ENCODE measurements at places on chromosomes 2 and 18.

- no peak for DNase-seq
Observed at GRCh38 chr18:24400587-24400986, 3.0 kb upstream of the OSBPL1A start.

DNA sequence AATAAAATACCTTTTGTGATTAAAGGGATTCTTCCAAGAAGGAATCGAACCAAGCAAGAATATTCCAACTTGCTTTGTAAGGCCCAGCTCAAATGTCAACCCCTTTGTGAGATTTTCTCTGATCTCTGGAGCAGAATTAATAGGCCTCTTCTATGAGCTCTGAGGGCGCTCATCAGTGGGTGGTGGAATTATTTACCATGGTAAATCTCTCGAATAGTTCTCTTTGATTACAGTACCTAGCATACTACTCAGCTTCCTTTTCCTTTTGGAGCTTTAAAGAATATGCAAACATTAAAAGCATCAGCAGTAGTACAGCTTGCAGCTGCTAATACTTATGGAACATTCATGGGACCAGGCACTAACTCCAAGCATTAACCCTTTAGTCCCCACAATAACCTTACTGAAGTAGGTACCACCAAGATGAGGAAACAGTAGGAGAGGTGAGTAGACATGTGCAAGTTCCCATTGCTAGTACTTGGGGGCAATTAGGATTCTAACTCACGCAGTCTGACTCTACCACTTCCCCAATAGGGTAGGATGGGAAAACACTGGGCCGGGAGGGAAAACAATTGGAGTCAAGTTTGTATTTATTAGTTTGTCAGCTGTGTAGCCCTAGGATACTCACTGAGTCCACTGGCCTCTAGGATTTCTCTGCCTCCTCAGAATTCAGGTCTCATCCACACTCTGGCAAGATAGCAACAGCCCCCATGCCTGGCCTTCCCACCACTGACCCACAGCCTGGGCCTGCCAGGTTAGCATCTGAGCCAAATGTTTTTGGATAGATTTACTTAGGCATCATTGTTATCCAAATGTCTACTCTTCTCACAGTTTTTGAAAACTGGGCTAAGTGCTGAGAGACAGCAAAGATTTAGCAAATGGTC, 21.7 kb downstream of the ADD2 start:
- no peak for DNase-seq

GRCh38 chr2:30232801-30233130, 1.4 kb downstream of the LBH start:
- no peak for DNase-seq

DNA sequence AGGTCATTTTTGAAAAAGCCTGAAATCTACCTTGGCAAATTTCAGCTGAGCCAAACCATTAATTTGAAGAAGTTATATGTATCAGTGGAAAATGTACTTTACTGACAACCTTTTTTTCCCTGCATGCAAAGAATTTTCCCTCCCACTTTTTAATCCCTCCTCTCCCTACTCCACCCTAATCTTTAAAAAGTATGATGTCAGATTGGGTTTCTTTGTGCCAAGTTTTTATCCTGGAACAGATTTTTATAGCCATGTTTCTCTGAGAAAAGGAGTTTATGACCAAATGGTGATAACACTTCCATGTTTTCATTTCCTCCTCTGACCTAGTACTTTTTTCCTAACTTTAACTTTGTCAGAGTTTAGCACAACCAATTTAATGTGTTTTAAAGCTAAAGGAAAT, 250.3 kb upstream of the FOSL2 start:
- DNase-seq, result no peak

DNA sequence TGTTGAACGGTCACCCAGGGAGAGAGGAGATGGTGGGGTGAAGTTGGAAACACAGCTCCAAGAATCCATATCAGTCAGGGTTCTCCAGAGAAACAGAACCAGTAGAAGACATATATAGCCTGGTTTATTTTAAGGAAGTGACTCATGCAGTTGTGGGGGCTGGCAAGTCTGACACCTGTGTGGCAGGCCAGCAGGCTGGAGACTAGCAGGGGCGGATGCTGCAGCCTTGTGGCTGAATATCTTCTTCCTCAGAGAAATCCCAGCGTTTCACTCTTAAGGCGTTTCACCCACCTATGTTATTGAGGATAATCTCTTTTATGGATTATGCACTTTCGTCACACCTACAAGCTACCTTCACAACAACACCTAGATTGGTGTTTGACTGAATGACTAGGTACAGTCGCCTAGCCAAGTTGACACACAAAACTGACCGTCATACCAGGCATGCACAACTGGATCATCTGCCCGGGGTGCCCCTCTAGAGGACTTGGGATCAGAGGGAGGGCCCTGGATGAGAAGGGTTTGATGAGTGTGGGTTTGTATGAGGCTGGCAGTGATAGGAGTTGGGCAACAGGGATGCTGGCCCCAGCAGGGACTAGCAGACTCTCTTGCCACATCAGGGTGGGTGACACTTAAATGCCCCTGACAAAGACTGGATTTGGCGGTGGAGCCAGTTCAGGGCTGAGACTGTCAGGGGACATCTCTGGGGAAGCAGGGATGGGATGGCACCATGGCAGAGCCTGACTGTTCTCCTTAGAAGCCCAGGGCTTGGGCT, 23.4 kb downstream of the MROH2A start:
- DNase-seq, result no peak

- no peak for DNase-seq
Observed at GRCh38 chr18:48024009-48024512, 93.6 kb upstream of the SMAD2 start.

DNA sequence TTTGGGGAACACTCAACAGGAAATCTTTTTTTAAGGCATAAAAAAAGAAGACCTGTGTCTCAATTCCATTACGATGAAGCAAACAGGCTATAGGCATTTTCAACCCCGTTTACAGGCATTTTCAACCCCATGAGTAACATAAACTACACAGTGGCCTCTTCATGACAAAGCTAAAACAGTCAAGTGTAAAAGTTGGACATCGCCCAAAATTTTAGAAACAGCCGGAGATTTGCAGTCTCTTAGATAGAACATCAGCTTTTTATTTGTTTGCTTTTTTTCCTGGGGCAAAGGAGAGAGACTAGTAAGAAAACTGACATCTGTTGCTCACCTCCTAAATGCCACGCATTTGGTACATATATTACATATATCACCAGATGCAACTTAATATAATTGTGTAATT, 173.7 kb downstream of the CMPK2 start:
- no peak for DNase-seq

DNA sequence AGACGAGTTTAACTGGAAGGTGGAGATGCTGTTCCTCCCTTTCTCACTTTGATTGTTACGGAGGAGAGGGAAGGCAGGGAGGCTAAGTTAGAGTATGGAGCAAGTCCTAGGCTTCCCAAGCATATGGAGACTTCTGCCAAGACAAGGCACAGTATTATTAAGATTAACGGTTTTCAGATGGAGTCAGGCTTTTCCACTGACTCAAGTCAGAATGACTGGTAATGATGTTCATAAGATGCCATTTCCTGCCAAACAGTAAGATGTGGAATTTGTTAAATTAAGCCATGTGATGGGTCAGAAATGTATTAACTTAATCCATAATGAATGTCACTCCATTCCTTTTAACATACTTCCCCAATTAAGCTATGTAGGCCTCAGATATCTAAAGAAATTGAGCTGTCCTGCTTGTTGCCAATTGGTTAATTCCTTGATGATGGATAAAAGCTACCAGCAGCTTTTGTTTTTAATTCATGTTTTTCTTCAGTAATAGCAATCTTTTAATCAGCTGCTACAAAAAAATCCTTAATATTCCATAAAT, 383.7 kb downstream of the ZNF521 start:
- no peak for DNase-seq

- DNase-seq, result no peak
Observed at GRCh38 chr2:19651466-19651865, 250.3 kb downstream of the TTC32 start.

GRCh38 chr2:42794271-42795046, 2.1 kb upstream of the HAAO start:
- DNase-seq, result no peak

DNA sequence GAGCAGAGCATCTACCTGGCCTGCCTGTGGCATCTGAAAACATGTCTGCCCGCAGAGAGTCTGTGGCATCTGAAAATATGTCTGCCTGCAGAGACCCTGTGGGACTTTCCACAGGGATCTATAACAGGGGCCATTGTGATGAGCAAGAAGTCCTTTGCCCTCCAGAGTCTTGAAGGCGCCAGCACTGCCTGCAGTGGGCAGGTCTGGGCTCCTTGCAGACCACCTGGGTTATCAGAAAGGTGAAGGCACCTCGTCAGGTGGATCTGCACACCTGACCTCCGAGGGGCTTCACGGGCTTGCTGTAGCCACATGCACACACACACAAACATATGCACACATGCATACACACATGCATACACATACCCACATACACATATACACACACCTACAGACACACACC, 189.5 kb upstream of the HDAC4 start:
- DNase-seq, result no peak

- no peak for DNase-seq
Observed at GRCh38 chr2:26523750-26524149, 45.8 kb upstream of the OTOF start.

- DNase-seq, result no peak
Observed at GRCh38 chr2:142299021-142299420, 168.2 kb upstream of the LRP1B start.

GRCh38 chr2:237170020-237170419, 84.3 kb downstream of the COPS8 start:
- DNase-seq, result no peak

GRCh38 chr2:61537277-61537949, 743 bp downstream of the XPO1 start:
- DNase-seq, result no peak

DNA sequence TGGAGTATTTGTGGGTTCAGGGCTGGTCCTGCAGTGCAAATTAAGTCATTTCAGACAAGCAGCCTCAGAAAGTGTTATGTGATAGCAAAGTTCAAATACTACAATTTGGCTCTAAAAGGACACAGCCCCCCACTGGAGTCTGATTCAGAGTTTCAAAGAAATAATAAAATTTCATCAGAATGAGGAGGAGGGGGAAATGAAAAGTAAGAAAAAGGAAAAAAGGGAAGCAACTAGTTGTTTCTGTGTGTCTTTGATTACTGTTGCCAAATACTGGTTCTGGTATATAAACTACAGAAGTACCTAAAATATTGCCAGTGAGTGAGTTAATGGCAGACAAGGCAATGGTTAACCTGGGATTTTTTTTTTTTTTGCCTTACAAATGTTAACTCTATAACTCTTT, 773.9 kb downstream of the BCL11A start:
- no peak for DNase-seq

- DNase-seq, result no peak
Observed at GRCh38 chr2:11389551-11390398, 45.3 kb upstream of the ROCK2 start.

- DNase-seq, result no peak
Observed at GRCh38 chr2:136319651-136320050, 201.7 kb upstream of the CXCR4 start.

DNA sequence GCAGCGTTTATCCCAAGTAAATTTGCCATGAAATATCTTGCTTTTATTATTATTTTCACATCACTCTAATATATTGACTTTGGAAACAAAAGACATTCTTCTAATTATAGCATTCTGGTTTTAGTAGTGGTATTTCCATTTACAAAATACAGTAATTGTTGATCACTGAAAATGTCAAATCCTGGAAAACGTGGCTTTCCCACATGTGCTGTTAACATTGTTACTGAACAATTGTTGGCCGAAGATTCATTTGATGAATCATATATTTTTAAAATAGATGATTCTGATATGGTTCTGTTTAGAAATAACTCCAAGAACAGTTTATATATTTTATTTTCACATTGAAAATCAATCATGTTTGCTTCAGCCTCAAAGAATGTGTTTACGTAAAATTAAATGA, 32.9 kb downstream of the SP140 start:
- DNase-seq, result no peak

DNA sequence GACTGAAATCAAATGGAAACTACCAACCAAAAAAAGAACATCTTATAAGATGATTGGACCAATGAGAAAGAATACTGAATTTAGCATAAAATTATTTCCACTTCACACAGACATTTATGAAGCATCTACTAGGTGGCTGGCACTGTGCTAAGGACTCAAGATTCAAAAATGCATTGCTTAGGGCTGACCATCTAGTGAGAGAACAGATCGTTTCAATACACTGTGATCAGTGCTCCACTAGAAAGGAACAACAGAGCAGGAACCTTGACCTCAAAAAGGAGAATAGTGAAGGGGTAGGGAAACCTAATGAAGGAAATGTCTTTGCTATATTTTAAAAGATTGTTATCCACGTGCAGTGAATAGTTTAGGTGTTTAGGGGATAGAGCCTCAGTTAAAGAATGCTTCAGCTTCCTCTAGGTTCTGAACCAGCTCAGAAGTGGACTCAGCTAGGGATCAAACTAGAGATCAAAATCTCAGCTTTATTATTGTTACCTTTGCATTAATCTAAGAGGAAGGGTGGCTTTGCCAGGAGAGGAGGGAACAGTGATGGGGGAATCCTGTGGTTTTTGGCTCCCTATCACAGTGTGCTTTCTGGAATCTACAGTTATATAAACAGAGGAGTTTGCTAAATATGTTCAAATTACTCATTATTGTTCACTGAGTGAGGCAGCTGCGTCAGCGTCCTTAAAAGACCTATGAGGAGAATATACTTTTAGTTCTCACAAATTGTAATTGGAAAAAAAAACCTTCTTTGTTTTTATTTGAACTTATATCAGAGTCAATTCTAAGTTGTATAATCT, 16.2 kb upstream of the BBS5 start:
- no peak for DNase-seq

- no peak for DNase-seq
Observed at GRCh38 chr2:180960982-180961381, 19.4 kb upstream of the UBE2E3 start.

DNA sequence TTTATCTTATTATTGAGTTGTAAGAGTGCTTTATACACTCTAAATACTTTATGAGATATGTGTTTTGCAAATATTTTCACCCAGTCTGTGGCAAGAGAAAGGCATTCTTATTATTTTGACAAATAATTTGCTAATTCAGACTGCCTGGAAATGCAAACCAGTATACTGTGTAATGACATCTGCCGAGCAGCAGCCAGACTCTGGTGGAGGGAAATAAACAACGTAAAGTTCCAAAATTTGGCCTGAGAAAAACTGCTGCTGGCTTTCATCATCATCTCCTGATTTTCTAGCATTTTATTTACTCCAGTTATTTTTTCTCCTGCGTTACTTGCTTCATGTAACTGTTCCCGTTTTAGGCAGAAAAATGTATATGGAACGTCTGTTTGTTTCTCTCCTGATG, 161.6 kb downstream of the RNF152 start:
- DNase-seq, result no peak

GRCh38 chr2:47541848-47542450, 139.0 kb downstream of the MSH2 start:
- DNase-seq, result no peak

GRCh38 chr2:165009466-165009865, 54.1 kb upstream of the SLC38A11 start:
- no peak for DNase-seq

- peak; percentile 75 for DNase-seq
Observed at GRCh38 chr2:238220892-238221521, 17.5 kb upstream of the ILKAP start.

DNA sequence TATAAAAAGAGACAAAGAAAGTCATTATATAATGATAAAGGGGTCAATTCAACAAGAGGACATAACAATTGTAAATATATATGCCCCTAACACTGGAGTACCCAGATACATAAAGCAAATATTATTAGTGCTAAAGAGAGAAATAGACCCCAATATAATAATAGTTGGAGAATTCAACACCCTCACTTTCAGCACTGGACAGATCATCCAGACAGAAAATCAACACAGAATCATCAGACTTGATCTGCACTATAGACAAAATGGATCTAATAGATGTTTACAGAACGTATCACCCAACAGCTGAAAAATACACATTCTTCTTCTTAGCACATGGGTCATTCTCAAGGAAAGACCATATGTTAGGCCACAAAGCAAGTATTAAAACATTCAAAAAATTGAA, 31.7 kb downstream of the CLHC1 start:
- no peak for DNase-seq
